ENCODE measurements at places on chromosomes 5 and 9.

GRCh38 chr5:149289301-149289700, 17.6 kb downstream of the AFAP1L1 start:
- no peak for DNase-seq

DNA sequence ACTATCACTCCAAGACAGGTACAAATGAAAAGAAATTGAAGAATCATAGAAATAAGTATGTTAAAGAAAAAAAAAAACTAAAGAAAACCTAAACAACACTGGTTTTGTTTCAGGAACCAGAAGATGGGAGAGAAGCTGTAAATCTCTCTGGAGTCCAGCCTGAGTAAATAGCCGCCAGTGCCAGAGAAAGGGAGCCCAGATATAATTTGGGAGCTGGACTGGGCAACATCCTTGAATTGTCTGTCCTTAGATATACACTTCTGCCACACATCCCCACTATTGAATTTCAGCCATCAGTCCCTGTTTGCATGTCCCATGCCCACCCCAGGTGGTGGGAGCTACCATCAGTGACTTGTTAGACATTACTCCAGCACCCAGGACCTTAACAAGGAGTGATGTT, 979.6 kb downstream of the DTWD2 start:
- DNase-seq, result no peak

DNA sequence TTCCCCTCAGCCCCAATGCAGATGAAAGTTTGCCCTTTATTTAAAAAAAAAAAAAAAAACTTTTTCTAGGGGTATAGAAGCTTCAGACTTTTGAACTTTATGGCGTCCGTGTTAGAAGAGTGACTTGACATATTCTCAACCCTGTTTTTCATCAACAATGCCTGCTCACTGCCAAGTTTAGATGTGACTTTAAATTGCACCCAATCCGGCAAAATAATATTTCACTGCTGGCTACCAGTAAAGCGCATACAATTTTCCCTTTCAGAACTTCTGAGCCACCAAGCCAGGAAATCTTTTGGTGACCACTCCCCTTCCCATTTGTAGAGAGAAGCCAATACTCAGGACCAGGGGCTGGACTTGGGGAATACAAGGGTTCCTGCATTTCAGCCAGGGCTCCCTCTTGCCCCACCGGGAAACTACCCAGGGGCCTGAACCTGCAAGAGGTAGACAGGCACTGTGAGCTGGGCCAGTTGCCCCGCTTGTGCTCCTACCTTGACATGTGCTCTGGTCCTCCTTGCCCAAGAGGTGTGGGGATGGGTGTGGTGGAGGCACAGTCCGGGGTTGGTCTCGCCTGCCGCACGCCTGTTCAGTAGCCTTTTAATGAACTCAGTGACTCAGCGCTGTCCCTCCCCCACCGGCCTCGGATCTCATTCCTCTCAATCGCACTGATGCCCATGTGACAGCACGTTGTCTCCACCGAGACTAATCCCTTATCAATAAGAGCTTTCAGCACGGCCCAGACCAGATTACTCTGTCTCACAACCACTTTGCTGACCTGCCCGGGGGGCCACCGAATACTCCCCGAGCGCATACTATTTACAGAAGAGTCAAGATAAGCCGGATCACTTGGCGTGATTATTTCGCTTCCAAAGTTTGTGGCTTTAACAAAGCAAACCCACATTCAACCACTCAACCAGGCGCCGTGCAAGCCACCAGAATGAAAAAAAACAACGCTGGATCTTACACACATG, 226.4 kb downstream of the DCP2 start:
- DNase-seq, result peak; percentile 84

- DNase-seq, result no peak
These were observed 61.3 kb downstream of the S1PR3 start for GRCh38 chr9:89052470-89053097.

DNA sequence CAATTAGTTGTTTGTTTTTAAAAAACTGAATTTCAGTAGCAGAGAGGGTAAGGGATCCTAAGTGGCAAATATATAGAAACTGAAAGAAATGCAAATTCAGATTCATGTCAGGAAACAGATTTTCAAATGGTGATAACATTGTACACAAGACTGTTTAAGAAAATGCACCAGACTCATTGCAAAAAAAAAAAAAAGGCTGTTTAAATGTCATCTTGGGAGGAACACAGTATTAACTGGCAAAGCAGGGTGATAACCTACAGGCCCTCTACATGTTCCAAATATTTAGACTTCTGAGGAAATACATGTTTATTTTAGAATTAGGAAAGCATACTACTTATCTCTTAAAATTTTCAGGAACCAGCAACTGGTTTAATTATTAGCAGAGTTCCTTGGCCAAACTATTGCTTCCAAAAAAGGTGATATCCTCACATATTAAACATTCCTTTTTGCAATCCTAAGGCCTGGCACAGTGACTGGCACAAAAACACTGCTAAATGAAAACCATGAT, 114.5 kb downstream of the TSSK1B start:
- DNase-seq, result no peak
